ENCODE measurements at places on chromosomes 3 and 15.

GRCh38 chr3:190012784-190013183 lies 107.9 kb downstream of the P3H2 start:
- no peak for DNase-seq

DNA sequence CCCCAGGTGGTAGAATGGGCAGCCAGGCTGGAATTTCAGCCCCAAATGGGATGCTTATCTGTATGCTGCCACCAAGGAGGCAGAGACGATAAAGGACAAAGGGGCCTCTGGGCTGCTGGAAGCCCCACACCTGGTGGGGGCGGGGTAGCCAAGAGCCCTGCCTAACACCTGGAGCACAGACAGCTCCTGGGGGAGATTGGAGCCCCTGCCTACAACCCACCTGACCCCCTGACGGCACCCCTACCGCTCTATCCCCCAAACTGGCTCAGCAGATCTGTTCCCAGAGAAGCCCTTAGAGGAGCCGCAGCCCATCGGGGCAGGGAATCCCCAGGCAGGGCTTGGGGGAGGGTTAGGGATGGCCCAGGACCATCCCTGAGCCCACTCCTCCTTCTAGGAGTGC lies 15.8 kb upstream of the SEMA3F start:
- DNase-seq = no peak

GRCh38 chr3:98901119-98901391 lies 440 bp downstream of the DCBLD2 start:
- DNase-seq = no peak

- no peak for DNase-seq
Observed at GRCh38 chr3:294581-294980, 98.0 kb downstream of the CHL1 start.

GRCh38 chr3:80215191-80215590 lies 447.4 kb upstream of the ROBO1 start:
- no peak for DNase-seq

GRCh38 chr15:59053482-59053881 lies 51.5 kb upstream of the CCNB2 start:
- DNase-seq = no peak

DNA sequence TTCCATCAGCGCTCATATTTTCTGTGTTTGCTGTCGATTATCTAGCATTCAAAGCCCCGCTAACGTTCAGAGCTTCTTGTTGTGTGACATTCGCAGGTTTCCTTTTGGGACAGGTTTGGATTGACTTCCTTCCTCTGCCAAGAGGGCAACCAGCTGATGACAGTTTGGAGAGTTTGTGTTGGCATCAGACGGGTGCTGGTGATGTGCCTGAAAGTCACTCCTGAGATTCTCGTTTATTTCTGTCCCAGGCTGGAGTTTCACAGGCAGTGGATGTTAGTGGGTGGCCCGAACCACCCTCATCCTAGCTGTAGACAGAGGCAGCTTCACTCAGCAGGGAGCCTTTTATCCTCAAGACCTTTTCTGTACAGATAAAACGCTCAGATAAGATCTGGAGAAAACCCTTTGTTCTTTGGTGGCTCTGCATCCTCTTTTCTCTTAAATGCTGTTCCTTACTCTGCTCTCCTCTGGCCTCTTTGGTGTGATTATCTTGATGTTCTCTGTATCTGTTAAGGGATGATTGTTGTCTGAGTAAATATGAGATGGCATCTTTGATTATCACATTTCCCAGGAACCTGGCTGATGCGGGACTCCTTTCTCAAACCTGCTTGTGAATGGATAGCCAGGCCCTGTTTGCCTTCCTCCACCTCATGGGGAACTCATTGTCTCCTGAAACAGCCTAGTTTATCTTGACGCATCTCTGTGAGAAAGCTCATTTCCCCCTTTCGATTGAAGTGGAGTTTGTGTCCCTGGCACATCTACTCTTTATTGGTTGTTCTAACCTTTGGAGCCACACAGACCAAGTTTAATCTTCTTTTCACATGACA lies 35.9 kb downstream of the CGNL1 start:
- no peak for DNase-seq

DNA sequence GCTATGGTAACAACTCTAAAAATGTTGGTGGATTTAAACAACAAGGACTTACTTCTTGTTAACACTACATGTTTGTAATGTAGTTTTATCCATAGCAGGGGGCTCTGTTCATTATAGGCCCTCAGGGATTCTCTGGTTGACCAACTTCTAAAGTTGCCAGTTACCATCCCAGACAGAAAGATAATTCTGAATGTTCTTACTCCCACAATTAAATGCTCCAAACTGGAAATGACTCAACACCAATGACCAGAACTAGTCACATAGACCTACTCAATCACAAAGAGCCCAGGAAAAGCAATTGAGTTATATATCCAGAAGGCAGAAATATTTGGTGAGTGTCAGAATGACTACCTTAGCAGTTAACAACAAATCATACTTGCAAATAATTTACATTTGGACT lies 199.3 kb upstream of the UMPS start:
- DNase-seq = no peak

- no peak for DNase-seq
Observed at GRCh38 chr15:52710050-52710707, 31.0 kb upstream of the ATOSA start.

- peak; percentile 46 for DNase-seq
Observed at GRCh38 chr3:71488391-71488809, 95.1 kb downstream of the FOXP1 start.

GRCh38 chr3:37773471-37773870 lies 88.2 kb upstream of the CTDSPL start:
- DNase-seq = no peak

DNA sequence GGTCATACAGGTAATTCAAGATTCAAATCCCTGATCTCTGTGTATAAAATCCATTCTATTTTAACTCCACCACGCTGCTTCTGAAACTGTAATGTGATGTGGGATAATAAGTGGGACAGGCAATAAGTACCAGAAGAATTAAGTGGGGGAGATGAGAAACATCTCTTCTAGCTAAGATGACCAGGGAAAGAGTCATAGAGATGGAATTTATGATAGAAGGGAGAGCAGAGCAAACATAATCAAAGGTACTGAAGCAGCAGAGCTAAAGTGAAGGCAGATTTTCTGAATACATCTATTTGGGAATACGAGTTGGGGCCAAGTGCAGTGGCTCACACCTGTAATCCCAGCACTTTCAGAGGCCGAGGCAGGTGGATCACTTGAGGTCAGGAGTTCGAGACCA lies 4.9 kb downstream of the MRPL47 start:
- no peak for DNase-seq

- no peak for DNase-seq
Observed at GRCh38 chr3:113771993-113772392, 25.2 kb downstream of the ATP6V1A start.

GRCh38 chr15:101286471-101287114 lies 8.5 kb downstream of the SNRPA1 start:
- DNase-seq = no peak

- DNase-seq = no peak
Observed at GRCh38 chr3:49414753-49415152, 2.5 kb downstream of the TCTA start.

- DNase-seq = no peak
Observed at GRCh38 chr15:68335251-68335650, 57.7 kb downstream of the FEM1B start.

- no peak for DNase-seq
Observed at GRCh38 chr3:128319107-128319506, 147.6 kb downstream of the DNAJB8 start.

- no peak for DNase-seq
Observed at GRCh38 chr15:67955252-67955651, 98.9 kb upstream of the PIAS1 start.

DNA sequence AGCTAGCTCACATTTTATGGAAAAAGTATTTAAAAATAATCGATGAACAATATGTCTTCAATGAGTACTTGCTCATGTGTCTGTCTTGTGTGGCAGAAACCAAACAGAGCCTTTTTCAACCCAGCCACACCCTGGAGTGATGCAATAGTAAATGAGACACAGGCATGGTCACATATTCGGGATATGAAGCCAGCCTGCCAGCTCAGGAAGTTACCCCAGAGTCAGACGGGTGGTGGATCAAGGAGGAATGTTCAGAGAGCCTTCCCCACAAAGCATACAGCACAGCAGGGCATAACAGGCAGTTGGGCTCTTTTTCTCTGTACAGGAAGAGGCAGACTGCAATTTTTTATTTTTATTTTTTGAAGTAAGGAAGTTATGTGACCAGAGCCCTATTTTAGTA lies 27.3 kb downstream of the LARP6 start:
- DNase-seq = no peak

- DNase-seq = no peak
Observed at GRCh38 chr3:176795891-176796290, 401.4 kb downstream of the TBL1XR1 start.

DNA sequence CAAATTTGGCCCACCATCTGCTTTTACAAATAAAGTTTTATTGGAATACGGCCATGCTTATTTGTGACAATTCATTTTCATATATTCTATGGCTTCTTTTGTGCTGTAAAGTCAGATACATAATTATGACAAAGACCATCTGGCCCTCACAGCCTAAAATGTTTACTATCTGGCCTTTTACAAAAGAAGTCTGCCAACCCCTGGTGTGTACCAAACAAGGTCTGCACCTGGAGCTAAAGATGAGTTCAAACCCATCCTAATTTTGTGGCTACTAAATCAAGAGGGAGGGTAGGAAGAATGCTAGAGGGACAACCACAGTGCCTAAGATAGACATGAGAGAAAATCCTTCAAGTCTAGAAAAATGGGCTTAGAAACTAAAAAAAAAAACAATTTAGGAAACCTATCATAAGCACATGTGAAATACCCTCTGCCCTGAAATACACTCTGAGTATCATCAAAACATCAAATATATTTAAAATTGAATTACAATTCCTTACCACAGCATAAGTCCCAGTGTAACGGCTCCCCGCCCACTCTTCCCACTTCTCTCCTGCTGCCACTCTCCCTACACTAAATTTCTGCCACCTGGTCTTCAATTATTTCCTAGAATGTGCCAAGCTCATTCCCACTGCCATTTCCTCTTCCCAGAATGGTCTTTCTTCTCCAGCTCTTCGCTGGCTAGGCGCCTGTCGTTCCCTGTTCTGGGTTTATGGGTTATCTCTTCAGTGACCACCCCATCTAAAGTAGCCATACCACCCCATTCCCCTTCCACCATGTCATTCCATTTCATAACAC lies 950.7 kb upstream of the CFAP20DC start:
- no peak for DNase-seq

DNA sequence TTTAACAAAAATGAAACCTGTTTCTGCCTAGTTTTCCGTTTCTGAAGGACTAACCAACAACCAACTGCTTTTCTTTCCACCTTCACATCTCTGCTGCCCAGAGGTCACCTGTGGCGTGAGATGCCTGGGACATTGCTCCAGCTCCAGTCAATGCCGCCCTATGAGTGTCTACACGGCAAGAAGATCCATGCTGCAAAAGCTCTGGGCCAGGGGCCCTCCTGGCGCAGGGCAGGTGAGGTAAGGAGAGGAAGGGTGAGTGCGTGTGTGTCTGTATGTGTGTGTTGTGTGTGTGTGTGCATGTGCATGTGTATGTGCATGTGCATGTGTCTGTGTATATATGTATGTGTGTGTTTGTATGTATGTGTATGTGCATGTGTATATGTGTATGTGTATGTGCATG lies 131.4 kb downstream of the NSMCE3 start:
- DNase-seq = no peak

- no peak for DNase-seq
Observed at GRCh38 chr3:171108066-171108465, 81.5 kb upstream of the SLC2A2 start.

DNA sequence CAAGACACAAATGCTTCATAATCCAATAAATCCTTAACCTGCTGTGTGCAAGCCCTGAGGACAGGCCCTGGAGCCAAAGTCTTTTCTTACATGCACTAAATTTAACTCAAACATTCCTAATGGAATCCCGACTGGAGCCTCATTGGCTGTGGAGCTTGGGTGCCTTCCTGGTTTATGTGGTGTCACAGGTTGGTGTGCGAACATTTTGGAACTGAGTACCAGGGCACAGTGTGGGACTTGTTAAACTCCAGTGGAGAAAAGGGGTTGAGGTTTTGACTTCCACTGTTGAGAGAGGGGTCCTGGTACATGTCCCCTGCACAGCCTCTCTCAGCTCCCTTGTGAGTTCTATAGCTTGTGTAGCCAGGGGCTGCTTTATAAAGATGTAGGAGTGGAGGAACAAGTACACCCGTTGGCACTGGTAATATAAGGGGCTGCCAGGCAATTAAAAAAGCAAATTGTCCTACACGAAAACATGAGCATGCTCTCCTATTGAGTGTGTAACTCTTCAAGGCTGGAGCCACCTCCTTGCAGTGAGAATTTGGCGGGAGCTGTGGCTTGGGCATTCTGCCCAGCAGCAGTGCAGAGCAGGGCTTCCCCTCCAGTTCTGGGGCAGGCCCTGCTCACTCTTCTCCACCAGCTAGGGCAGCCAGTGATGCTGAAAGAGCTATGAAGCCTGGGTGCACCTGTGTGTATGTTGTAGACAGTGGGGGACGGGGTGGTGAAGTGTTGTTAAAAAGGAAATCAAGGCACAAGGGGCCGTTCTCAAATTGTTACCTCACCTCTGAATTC lies 218.1 kb downstream of the CLSTN2 start:
- no peak for DNase-seq

DNA sequence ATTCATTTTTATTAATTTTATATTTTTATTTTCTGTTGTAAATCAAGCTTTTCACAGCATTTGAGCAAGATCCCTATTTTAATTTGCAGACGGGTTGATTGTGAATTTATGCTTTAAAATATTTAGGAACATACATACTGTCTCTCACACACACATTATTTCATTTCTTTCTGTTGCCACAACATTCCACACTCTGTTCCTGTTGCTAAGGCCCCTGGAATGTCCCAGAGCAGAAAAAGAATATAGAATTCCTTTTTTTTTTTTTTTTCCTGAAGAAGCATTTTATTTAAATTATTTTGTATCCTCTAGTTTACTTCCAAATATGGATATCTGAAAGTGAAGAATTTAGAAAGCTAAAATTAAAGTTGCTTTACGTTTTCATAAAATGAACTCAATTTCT lies 36.8 kb upstream of the SCAANT1 start:
- DNase-seq = no peak

DNA sequence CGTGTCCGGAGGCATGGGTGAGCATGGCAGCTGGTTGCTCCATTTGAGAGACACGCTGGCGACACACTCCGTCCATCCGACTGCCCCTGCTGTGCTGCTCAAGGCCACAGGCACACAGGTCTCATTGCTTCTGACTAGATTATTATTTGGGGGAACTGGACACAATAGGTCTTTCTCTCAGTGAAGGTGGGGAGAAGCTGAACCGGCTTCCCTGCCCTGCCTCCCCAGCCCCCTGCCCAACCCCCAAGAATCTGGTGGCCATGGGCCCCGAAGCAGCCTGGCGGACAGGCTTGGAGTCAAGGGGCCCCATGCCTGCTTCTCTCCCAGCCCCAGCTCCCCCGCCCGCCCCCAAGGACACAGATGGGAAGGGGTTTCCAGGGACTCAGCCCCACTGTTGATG lies 49.5 kb downstream of the PGPEP1L start:
- DNase-seq = no peak
